ENCODE measurements at places on chromosomes 2 and 18.
A peak's percentile ranks its signal among the peaks of the same experiment; 100 is the strongest.

DNA sequence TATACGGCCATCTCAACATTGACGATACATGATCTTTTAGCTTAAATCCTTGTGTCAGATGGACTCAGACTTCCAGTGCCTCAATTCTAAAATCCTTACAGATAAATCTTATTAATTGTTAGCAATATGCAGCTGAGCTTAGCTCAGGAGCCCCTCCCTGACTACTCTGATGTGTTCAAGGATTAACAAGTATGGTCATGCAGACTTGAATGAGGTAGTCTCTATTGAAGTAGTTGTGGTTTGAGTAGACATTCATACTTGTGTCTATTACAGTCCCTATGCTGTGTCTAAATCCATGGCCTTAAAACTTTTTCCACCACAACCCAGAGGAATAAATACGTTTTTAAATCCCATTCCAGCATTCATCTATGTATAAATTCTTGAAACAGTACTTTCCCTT is 119.5 kb downstream of the NUP35 start:
- no peak for DNase-seq

- DNase-seq: no peak
Measured at GRCh38 chr2:232146294-232146693, 184.8 kb downstream of the DIS3L2 start.

DNA sequence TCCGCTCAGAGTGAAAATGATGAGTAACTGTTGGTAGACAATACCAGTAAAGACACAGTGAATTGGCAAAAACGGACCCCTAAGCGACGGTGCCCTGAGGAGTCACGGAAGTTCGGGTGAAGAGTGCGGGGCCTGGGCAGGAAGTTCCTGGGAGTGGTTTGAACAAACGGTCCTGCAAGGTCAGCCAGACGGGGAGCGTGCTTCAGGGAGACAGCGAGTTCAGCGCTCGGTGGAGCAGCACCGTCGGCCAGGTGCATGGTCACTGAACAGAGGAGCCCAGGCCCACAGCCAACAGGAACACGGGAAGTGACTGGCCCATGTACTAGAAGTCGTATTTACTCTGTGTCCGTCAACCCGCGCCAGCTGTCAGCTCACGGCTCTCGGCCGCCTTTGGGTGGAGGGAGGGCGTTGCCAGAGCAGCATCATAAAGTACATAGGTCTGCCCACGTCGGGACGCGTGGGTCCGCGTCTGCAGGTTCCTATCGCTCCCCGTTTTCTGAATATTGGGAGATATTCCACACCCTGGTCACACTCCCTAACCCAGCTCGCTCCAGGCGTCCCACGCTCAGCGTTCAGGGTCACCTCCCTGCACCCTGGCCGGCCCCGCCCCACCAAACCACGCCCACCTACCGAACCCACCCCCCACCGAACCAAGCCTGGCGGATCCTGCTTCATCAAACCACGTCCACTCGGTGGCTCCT is 75.6 kb upstream of the UXS1 start:
- DNase-seq: peak; percentile 27

- DNase-seq: no peak
Measured at GRCh38 chr2:158966312-158966711, 2.1 kb upstream of the TANC1 start.

GRCh38 chr2:127479219-127479825 is 47.0 kb downstream of the IWS1 start:
- DNase-seq: peak; percentile 61

DNA sequence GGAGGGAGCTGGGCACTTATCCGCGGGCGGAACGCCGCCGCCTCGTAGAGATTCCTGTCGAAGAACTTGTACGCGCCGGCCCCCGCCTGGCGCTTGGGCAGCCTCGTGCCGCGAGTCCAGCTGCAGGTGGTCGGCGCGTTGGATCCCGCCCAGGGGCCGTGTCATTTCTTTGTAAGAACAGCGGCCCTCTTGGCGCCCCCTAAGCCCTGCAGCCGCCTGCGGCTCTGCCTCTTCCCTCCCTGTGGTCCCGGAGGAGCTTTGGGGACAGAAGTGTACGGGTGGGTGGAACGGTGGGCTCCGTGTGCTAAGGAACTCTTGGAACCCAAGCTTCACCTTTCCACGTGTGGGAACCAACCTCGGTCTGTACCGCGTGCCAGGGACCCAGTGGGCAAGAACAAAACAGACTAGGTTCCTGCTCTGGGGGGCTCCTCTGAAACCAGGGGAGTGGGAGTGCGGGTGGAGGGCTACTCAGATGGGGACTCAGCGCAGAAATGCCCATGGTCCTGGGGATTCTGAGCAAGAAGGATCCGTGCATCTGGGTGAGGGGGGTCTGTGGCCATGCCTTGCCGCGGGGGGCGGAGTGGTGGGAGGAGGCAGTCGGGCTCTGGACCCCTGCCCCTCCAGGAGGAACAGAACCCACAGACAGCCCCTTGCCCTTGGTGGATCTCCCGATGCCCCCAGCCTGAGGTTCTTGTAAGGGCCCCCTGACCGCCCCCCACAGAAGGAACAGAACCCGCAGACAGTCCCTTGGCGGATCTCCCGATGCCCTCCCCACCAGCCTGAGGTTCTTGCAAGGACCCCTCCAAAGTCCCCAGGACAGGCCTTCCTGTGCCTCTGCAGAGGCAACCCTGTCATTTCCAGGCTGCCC is 1.5 kb downstream of the GPC1 start:
- DNase-seq: peak; percentile 12

DNA sequence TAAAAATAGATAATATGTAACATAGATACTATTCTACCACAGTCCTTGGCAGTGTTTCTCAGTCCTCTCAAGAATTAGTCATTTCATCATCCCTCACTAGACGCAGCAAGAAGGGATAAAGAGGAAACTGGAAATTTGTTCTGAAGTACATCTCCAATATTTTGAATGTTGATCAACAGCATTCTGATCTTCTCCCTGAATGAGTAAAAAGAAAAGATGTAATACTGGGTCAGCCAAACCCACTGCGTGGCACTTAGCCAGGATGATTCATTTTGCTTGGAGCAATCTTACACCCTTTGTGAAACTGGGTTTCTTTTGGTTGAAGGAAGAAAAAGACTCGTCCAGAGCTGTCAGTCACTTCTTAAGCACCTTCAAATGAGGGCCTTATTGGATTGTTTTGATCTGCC is 54.1 kb downstream of the TAF1B start:
- DNase-seq: peak; percentile 9

- no peak for DNase-seq
Measured at GRCh38 chr2:213923543-213923942, 487.3 kb upstream of the VWC2L start.

GRCh38 chr2:33373986-33374385 is 102.5 kb upstream of the RASGRP3 start:
- no peak for DNase-seq

DNA sequence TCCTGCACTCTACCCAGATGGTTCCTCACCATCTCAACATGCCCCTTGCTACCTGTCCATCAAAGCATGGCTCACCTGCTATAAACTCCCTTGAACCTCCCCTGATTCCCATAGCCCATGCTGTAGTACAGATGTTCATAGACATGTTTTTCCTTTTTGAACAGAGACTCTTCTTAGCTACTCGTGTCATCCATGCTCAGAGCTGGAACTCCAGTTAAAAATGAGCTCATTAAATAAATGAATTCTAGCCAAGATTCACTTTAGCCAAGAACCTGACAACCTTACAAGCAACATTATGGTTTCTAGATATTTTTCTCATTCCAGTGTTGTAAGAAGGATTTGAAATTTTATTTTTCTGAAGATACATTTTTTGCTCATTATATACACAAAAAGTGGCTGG is 65.0 kb downstream of the SCG2 start:
- no peak for DNase-seq

- DNase-seq: no peak
Measured at GRCh38 chr2:241903121-241904010, 33.8 kb downstream of the RTP5 start.

DNA sequence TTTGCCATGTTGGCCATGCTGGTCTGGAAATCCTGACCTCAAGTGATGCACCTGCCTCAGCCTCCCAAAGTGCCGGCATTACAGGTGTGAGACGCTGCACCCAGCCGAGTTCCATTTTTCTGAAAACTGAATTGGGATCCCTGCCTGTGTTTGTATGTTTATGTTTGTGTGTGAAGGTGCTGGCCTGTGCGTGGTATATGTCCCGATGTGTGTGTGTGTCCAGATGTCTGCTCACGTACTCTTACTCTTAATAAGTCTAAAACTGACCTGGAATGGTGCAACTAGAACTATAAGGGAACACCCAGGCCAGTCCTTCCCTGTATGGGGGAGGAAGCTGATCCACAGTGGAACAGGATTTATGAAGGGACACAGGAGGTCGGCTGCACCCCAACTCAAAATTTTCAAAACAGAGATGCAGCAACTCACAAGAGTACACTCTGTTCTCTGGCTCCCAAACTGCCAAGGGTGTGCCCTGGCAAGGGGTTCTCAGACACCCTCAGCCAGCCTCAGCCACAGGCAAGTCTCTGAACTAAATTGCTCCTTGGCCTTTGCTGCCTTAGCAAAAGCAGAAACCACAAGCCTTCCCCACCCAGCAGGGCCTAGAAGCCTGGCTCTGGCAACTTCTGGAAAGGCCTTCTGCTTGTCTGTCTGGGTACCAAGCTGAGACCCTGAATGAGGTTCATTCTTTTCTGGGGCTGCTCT is 36.5 kb downstream of the RHOB start:
- DNase-seq: no peak

DNA sequence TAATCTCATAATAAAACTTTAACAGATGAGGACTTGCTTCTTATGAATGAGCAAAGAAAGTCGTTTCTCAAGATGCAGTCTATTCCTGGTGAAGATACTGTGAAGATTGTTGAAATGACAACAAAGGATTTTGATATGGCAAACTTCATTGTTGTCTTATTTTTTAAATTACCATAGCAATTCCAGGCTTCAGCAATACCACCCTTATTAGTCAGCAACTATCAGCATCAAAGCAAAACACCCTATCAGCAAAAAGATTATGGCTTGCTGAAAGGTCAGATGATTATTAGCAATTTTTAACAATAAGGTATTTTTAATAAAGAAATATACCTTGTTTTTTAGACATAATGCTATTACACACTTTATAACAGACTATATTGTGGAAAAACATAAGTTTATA is 88.3 kb downstream of the COL5A2 start:
- no peak for DNase-seq

- DNase-seq: no peak
Measured at GRCh38 chr2:63788071-63788470, 53.6 kb upstream of the UGP2 start.

- DNase-seq: no peak
Measured at GRCh38 chr2:45567974-45568789, 42.9 kb downstream of the SRBD1 start.

DNA sequence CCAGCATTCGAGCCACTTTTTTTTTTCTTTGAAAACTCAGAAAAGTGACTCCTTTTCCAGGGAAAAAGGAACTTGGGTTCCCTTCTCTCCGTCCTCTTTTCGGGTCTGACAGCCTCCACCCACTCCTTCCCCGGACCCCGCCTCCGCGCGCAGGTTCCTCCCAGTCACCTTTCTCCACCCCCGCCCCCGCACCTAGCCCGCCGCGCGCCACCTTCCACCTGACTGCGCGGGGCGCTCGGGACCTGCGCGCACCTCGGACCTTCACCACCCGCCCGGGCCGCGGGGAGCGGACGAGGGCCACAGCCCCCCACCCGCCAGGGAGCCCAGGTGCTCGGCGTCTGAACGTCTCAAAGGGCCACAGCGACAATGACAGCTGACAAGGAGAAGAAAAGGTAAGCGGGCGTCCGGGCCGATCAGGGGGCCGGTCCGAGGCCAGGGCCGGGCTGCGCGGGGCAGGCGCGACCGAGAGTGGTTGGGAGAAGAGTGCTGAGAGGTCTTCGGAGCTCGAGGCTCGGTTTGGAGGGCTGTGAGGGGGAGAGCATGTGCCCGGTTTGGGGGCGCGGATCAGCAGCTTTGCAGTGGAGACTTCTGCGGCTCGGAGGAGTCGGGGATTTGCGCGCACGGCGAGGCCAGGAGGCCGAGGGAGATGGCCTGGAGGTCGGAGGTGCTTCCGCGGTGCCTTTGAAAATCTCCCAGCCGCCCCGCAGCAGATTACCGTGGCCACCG is 502 bp downstream of the EPAS1 start:
- DNase-seq: peak; percentile 43

DNA sequence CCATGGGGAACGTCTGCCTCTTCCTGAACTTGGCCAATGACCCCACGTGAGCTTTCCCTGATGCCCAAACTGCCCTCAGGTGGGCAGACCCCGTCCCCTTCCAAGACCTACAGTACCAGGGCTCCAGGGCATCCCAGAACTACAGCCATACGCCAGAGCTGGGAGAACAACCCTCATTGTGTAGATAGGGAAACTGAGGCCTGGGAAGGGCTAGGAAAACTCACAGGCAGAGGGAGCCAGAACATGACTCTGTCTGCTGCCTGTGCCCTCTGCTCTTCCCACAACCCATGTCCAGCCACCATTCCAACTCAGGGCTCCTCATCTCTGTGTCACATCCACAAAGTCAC is 16.8 kb upstream of the ANKRD53 start:
- DNase-seq: no peak

- no peak for DNase-seq
Measured at GRCh38 chr2:15669375-15669910, 77.8 kb downstream of the DDX1 start.

- no peak for DNase-seq
Measured at GRCh38 chr2:208366215-208367127, 40.1 kb upstream of the PTH2R start.

DNA sequence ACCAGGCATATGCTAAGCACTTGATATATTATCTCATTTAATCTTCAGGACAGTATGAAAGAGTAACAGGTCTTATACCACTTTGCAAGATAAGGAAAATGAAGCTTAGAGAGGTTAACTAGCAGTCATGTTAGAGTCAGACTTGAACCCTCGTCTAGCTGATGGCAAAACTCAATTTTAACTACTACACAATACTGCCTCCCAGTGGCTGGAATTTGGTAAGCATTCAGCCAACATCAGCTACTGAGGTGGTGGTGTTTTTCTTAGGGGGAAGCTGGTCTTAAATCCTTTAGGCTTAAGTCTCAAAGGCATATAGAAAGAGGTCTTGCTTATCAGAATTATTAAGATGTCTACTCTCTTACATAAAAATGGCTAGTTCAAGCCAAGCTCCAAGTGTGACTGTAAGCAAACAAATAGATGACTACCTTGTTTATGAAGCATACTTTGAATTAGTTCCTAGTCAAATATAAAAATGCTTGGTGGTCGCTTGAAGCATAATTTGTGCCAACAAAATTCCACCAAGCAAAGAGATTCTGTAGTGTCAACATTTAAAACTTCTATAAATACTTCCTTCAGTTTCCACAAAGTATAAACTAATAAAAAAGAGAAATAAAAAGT is 325.4 kb upstream of the FIGN start:
- no peak for DNase-seq

DNA sequence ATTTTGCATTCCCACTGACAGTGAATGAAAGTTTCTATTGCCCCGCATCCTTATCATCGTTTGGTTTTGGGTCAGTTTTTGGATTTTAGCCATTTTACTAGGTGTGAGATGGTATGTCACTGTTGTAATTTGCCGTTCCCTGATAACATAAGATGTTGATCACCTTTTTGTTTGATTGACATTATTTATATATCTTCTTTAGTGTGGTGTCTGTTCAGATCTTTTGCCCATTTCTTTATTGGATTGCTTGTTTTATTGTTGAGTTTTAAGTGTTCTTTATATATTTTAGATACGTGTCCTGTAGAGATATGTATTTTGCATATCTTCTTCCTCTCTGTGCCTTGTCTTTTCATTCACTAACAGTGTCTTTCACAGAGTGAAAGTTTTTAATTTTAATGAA is 55.3 kb downstream of the EPC2 start:
- DNase-seq: no peak

- no peak for DNase-seq
Measured at GRCh38 chr18:80229363-80229762, 18.0 kb downstream of the PARD6G start.

- DNase-seq: no peak
Measured at GRCh38 chr18:74068296-74068695, 79.3 kb downstream of the FBXO15 start.

All from DMS79 treated with DMSO at 0.1 percent for 48 hours (cell line).